ENCODE measurements at places on chromosomes 7 and 10. TPM values are rescaled to one million over a fixed set of nuclear protein-coding genes. Genes with fewer than 3 reads are reported as not detected.

DNA sequence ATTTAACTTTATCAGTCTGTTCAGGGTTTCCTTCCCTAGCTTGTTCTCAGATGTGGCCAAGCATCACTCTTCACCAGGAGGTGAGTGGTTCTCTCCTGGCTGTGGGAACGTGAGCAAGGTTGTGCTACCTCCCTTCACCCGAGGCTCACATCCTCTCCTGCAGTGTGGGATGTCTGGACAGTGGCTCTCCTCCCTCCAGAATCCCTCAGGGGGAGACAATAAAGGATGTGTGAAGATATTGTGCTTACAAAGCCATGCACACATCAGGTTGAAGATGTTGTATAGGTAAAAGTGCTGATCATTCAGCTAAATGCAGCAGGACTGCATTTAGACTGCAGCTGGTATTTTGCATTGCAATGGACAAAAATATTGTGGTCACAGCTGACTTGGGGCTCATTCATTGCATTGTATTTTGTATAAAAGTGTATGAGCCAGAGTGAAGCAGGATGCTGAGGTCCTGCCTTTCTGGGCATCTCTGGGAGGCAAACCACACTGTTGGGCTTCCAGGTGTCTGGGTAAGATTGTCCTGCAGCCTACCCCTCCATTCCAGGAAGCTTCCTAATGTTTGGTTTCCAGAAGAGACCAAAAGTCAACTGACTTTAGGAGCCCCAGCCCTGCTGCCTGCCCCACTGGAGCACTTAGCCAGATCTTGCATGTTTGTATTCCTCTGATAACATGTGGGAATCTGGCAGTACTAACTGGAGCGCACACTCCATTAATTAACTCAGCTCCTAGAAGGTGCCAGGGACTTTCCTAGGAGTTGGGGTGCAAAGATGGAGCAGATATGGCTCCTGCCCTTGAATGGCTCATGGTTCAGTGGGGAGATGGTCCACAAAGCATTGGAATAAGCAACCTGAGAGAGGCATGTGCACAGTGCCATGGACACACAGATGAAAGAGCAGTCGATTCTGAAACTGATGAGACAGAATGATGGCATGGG is 292.5 kb upstream of the ZNF32 start:
- no peaks in the 10 kb centered on the region for H3K27me3 ChIP-seq
- no peak overlapping the region for H3K27ac ChIP-seq
- no peaks in the 10 kb centered on the region for H3K36me3 ChIP-seq
- peaks cover 37% of the 10 kb centered on the region for H3K4me1 ChIP-seq
- no peak overlapping the region for H3K4me3 ChIP-seq

GRCh38 chr10:49252313-49253034 is 46.5 kb upstream of the C10orf71 start:
- no peak overlapping the region for H3K27ac ChIP-seq
- no peaks in the 10 kb centered on the region for H3K4me1 ChIP-seq
- H3K36me3 ChIP-seq = no peaks in the 10 kb centered on the region
- DNase-seq = no peak
- no peaks in the 10 kb centered on the region for H3K27me3 ChIP-seq

DNA sequence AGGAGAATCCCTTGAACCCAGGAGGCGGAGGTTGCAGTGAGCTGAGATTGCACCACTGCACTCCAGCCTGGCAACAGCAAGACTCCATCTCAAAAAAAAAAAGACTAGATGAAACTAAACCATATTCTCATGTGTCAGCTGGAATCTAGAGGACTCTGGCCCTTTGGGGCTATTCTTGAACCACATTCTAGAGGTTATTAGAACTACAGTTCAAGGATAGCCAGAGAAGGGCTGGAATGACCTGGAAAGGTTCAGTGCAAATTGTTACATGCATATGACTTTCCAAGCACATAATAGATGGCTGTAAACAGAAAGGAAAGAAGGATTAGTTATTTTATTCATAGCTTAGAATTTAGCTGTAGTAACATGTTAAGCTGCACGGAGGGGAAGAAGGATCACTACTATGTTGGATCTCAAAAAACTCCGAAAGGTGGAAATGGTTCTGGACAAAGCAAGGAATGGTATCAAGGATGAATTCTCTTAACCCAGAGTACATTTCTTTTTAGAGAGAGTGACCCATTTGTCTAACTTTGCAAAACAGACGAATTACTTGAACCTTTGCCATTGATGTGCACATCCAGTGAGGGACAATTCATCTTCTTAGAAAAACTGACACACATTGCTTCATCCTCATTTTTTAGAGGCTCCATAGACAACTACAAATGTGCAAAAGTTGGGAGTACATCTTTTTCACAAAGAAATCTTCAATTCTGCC is 124.0 kb upstream of the SAMD8 start:
- DNase-seq = no peak
- H3K4me1 ChIP-seq = peaks cover 29% of the 10 kb centered on the region
- H3K36me3 ChIP-seq = peaks cover 5% of the 10 kb centered on the region
- H3K27ac ChIP-seq = no peak overlapping the region

- no peak for DNase-seq
- no peak overlapping the region for H3K4me3 ChIP-seq
Measured at GRCh38 chr10:28812384-28813372, 135.4 kb downstream of the BAMBI start.

DNA sequence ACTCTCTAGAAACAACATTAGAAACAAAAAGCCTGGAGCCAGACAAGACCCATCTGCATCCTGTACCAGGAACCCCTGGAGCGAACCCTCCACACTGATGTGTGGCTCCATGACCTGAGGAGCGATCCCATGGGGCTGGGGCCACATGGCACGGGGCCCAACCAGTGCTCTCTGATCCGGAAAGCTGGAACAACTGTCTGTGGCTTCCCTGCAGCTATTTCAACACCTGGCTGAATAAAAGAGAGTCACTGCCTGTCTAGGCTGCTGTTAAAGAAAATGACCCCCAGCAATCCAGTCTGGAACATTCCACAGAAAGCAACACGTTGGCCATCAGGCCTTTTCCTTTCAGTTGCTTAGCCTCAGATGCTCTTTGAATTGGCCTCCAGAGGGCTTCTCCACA is 20.9 kb downstream of the UROS start:
- no peaks in the 10 kb centered on the region for H3K4me1 ChIP-seq
- no peak overlapping the region for H3K4me3 ChIP-seq
- H3K36me3 ChIP-seq = peaks cover 96% of the 10 kb centered on the region
- no peak overlapping the region for H3K27ac ChIP-seq
- H3K27me3 ChIP-seq = no peaks in the 10 kb centered on the region
- DNase-seq = no peak

- H3K4me1 ChIP-seq = peaks cover 4% of the 10 kb centered on the region
- DNase-seq = peak; percentile 90
- H3K27ac ChIP-seq = peak within 1 kb of the TSS; percentile 49
- peak within 1 kb of the TSS; percentile 60 for H3K4me3 ChIP-seq
- H3K36me3 ChIP-seq = no peaks in the 10 kb centered on the region
Measured at GRCh38 chr7:73308665-73309214, at the start of gene NSUN5. Gene NSUN5 (minus strand): TSS chr7:73308826. CDS start chr7:73308790, 36 bp downstream.

GRCh38 chr10:127972751-127973357 is 66.0 kb downstream of the PTPRE start:
- H3K36me3 ChIP-seq = no peaks in the 10 kb centered on the region
- DNase-seq = no peak
- no peaks in the 10 kb centered on the region for H3K27me3 ChIP-seq
- H3K4me3 ChIP-seq = no peak overlapping the region
- peaks cover 30% of the 10 kb centered on the region for H3K4me1 ChIP-seq

DNA sequence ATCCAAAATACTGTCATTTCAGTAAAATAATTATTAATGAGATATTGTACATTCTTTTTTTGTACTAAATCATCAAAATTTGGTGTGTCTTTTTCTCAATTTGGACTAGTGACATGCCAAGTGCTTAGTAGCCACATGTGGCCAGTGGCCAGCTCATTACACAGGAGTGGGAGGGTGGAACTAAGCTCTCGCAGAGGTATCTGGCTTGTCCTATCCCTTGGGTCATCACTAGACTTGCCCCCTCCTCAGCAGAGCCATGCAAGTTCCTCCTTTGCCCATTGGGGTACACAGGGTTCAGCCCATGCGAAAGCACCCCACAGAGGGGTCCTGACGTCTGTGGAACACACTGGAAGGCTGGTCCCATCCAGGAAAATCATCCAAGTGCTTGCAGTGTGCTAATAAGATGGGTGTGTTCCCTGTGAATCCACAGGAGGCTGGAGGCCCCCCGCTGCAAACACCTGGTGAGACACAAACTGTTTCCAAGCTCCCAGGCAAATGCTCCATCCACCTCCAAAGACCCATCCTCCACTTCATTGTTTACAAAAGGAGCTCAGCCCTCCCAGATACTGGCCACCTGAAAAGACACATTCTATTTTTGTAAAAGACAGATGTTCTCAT is 1.3 kb downstream of the ARHGAP22 start:
- H3K36me3 ChIP-seq = no peaks in the 10 kb centered on the region
- peaks cover 20% of the 10 kb centered on the region for H3K4me1 ChIP-seq
- peaks cover 14% of the 10 kb centered on the region for H3K27me3 ChIP-seq
- H3K27ac ChIP-seq = no peak overlapping the region
- peak overlapping the region; percentile 65 for H3K4me3 ChIP-seq

- H3K4me1 ChIP-seq = no peaks in the 10 kb centered on the region
- DNase-seq = no peak
- H3K36me3 ChIP-seq = no peaks in the 10 kb centered on the region
- H3K27ac ChIP-seq = no peak overlapping the region
Measured at GRCh38 chr10:131742500-131742951, 158.3 kb upstream of the PPP2R2D start.

DNA sequence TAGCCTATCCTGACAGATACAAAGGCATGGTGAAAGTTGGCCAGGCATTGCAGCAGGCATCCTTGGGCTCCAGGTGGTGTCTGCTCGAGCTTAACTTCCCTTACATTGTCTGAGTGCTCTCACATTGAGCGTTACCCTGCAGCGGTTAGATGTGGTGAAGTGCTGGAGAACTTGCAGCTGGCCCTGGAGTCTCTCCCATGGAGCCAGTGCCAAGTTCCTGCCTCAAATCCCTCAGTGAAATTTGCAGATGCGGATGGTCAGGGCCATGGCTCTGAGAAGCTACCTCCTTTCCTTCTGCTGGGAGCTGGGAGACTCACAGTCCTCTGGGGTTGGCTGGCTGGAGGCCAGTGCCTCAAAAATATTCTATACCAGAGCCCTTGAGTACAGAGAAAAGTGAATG is 3.3 kb upstream of the ZNF746 start:
- peaks cover 4% of the 10 kb centered on the region for H3K4me1 ChIP-seq
- H3K27ac ChIP-seq = no peak overlapping the region
- H3K27me3 ChIP-seq = no peaks in the 10 kb centered on the region
- H3K4me3 ChIP-seq = no peak overlapping the region
- no peaks in the 10 kb centered on the region for H3K36me3 ChIP-seq

- H3K36me3 ChIP-seq = no peaks in the 10 kb centered on the region
- no peak overlapping the region for H3K27ac ChIP-seq
- no peaks in the 10 kb centered on the region for H3K4me1 ChIP-seq
- H3K27me3 ChIP-seq = no peaks in the 10 kb centered on the region
- DNase-seq = no peak
Measured at GRCh38 chr7:28230261-28230660, 49.7 kb upstream of the JAZF1 start.

The EIF5AL1 gene
- 0.76 TPM for total RNA-seq

The SPDYE8 gene
- total RNA-seq = not detected

The RABGEF1 gene
- total RNA-seq = 20.8 TPM

The ATE1 gene
- 44.9 TPM for total RNA-seq

All from heart right ventricle (tissue), 16 donors.